ENCODE measurements at places on chromosomes 5 and 9.
A peak's percentile ranks its signal among the peaks of the same experiment; 100 is the strongest.

DNA sequence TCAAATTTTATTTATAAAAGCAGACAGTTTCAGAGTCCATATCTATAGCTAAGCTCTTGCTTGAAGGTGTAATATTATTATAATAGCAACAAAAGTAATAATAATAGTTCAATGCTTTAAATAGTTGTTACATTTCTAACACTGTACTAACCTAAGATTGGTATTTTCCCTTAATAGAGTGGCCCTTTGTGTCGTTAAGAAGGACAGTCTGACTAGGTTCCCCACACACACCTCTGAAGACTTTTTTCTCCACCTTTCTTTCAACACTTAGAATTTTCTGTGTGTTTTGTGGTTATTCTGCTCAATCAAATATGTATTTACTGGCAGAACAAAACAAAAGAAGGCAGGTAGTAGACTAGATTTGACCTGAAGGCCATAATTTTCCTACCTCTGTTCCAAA lies 223.2 kb upstream of the ACO1 start:
- DNase-seq, result no peak

DNA sequence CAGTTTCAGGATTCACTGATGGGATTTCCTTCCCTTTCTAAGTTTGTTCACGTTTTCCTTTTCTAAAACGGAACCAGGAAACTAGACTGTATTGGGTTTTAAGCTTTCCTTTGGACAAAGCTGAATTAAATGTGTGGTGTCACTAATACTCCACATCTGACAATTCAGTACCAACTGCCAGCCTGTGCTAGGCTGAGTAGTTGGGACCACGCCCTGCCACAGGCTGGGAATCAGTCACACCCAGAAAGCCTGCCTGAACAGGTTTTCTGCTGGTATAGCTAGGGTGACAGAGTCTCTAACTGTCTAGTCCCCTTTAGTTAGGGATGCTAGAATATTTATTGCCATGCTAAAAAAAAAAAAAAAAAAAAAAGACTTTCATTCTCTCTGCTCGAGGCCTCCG lies 15.6 kb downstream of the SPACA9 start:
- no peak for DNase-seq

- no peak for DNase-seq
These were observed 414.8 kb upstream of the CCNH start for GRCh38 chr5:87827539-87827938.

DNA sequence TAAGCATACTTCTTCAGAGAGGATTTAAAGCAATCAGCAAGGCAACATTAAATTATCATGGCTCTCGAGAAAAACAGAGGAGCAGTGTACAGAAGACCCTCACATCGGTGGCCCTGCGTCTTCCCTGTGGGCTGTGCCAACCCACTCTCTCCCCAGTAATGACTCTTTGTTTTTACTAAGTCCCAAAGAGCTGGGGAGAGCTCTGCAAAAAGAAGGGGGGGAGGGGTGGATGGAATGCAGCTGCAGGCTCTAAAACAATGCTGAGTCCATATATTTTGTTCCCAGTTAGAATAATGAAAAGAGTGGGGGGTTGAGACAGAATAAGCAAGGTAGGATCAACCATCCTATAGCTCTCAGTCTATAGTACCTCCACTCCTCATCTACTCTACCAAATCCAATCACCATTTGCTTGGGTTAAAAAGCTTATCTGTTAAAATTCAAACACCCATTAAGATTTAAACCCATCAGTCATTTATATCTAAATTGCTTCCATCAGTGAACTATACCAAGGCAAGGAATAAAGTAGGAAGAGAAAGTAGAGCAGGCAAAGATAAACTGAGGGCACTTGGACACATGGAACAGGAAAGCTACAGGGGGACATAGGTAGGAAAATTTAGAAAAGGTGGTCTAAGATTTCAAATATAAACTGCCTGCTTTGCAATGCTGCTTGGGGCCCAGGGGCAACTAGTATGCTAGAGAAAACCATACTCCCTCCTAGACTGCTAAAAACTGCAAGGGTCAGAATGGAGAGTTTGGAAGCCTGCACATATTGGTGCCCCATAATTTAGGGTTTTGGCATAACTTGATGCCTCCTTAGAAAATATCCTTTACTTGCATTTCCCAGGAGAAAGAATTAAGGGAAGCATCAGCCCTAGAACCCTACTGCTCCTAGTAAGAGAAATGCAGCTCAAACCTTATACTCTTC lies 20.6 kb downstream of the ELL2 start:
- no peak for DNase-seq

DNA sequence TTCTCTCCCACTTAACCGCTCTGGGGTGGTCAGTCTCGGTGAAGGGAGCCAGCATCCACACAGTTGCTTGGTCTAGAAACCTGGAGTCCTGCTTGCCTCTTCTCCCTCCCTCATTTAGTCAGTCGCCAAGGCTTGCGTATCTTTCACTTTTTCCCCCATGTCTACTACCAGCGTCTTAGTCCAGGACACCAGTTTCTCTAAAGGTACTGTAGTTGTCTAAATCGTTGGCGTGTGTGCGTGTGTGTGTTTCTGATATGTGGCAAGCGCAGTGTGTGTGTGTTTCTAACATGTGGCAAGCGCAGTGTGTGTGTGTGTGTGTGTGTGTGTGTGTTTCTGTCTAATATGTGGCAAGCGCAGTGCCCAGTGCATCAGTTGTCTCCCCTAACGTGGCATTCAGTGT lies 641 bp downstream of the ATP6V1G1 start:
- DNase-seq, result no peak

DNA sequence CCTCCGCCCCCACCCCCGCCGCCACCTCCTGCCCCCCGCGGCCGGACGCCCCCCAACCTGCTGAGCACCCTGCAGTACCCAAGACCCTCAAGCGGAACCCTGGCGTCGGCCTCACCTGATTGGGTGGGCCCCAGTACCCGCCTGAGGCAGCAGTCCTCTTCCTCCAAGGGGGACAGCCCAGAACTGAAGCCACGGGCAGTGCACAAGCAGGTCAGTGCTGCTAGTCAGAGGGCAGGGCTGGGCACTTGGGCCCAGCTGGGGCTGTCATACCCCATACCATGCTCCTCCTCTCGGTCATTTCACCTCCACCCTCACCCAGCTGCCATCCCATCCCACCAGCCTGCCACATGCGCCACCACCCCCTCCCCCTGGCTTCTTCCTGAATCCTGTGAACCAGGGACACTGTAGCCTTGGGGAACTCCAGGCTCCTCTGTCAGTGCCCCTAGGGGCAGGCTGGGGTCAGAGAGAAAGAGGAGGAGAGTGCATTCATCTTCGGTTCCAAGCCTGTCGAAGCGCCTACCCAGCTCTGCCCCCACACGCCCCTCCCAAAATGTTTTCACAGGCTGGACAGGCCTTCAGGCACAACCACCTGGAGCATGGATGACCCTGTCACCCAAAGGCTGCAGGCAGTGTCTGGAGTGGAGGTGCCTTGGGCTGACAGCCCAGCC lies 122.0 kb downstream of the DAB2IP start:
- DNase-seq, result no peak

- no peak for DNase-seq
These were observed 6.5 kb downstream of the LRRC26 start for GRCh38 chr9:137163365-137163715.

GRCh38 chr5:172943283-172943841 lies 15.9 kb upstream of the RPL26L1 start:
- DNase-seq, result peak; percentile 74

- no peak for DNase-seq
These were observed 58.4 kb upstream of the FBXL7 start for GRCh38 chr5:15441433-15442192.

GRCh38 chr9:16236311-16236710 lies 634.2 kb downstream of the BNC2 start:
- DNase-seq, result peak; percentile 83

- no peak for DNase-seq
These were observed 130.1 kb upstream of the FST start for GRCh38 chr5:53350368-53350767.

- peak; percentile 62 for DNase-seq
These were observed 31.2 kb upstream of the SLC28A3 start for GRCh38 chr9:84371737-84372136.

- DNase-seq, result no peak
These were observed 10.4 kb downstream of the C9orf152 start for GRCh38 chr9:110197330-110198187.

- DNase-seq, result no peak
These were observed 58.1 kb downstream of the STARD4 start for GRCh38 chr5:111454198-111454622.

DNA sequence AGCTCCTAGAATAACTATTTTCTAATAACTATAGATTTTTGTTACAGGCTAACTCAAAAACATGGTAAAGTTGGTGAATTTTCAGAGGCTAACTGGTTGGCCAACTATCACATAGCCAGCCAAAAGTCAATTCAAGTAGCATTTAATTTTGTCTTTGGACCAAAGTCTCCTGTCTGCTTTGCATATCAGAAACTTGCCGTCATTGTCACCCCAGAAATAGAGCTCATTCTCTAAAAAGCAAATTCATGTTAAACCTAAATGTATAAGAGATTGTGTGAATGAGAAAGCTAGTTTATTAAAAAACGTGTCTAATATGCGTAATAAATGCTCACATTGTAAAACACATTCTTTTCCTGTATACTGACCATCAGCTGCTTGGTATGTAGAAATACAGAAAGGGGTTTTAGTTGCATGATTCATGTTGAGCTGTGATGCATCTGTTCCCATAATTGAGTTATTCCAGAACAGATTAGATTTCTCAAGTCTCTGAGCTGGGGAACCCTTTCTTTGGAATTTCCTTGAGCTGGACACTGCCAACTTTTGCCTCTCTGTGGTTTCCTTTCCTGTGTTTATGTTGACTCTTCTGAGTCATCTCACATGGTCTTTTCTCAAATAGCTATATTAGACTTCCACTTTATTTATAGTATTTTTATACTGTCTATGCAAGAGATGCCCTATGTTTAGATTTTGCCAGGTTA lies 7.3 kb downstream of the SRFBP1 start:
- DNase-seq, result peak; percentile 88

DNA sequence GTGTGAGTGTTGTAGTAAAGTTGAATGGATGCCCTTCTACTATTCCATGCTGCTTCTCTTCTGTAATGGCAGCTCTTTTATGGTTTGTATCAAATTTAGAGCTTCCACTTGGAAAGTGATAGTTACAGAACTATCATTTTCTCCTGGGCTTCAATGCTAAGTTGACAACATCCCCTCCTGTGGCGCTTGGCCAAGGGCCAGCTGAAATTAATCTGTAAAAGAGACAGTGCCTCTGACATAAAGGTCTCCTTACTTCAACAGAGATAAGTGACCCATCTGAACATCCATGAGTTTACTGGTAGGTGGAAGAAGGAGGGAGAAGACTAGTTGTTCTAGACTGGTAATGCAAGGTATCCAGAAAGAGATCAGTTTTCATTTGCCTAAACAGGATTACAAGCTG lies 39.7 kb downstream of the CHSY3 start:
- no peak for DNase-seq

DNA sequence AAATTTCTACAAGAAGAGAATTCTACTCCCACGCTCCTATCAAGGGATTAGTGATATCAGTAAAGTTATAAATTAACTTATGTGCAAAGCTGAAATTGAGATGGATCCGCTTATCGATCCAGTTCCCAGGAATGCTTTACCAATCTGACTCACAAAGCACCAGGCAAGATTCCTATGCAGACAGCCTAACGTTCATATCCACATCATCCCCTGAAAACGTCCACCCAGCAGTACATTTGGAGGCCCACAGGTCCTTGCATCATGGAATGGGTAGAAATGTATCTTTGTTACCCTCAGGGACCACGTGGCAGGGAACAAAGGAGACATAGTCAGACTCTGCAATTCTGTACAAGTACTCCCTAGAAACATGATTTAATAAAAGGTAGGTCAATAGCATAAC lies 147.4 kb downstream of the ESM1 start:
- DNase-seq, result no peak

- DNase-seq, result peak; percentile 89
These were observed 225.2 kb downstream of the GAS1 start for GRCh38 chr9:86721843-86722705.

GRCh38 chr5:148035676-148036075 lies 28.1 kb upstream of the SPINK5 start:
- DNase-seq, result no peak

GRCh38 chr9:113454914-113455761 lies 8.4 kb upstream of the RGS3 start:
- peak; percentile 87 for DNase-seq

- no peak for DNase-seq
These were observed 65.4 kb downstream of the CERT1 start for GRCh38 chr5:75446068-75446467.

DNA sequence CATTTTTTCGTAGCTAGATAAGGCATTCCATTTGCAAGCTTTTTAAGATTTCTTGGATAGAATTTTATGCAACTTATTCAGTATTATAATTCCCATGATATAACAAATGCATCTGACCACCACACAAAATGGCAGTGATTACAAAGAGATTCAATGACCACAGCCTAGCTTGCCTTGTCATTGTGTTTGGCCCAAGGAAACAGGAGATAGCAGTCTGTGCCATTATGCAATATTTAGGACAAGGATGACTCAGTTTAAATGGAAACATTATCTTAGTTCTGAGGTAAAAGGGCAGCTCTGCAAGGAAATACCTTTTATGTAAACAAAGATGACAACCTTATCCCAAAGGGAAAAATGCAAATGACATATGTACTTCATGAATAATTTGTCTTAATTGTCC lies 89.8 kb downstream of the NUDT12 start:
- DNase-seq, result no peak

DNA sequence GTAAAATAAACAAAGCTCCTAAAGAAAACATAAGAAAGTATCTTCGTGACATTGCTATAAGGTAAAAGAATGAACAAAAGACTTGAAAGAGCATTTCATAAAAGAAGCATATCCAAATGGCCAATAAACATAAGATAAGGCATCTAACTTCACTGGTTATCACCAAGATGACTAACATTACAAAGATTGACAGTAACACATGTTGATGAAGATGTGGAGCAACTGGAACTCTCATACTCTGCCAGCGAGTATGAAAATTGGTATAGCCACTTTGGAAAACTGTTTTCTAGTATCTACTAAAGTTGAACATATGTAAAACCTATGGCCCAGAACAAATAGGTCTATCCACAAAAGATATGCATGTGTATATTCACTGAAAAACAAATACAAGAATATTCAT lies 150.5 kb downstream of the SNX18 start:
- DNase-seq, result no peak

DNA sequence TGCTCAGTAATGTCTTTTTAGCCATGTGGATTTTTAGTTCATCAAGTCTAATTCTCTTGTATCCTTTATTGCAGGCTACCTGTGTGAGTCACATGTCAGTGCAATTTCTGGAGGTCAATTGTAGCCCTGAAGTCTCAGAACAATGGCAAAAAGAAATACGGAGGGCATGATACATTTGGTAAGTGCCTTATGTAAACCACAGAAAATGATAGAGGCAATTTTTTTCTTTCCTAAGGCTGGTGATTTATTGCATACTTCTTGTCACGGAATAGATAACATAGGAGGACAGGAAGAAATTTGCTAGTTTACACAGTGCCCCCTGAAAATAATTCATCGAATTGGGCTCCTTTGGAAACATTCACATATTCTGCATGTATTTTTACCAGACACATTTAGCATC lies 235.9 kb downstream of the DMRTA1 start:
- no peak for DNase-seq

DNA sequence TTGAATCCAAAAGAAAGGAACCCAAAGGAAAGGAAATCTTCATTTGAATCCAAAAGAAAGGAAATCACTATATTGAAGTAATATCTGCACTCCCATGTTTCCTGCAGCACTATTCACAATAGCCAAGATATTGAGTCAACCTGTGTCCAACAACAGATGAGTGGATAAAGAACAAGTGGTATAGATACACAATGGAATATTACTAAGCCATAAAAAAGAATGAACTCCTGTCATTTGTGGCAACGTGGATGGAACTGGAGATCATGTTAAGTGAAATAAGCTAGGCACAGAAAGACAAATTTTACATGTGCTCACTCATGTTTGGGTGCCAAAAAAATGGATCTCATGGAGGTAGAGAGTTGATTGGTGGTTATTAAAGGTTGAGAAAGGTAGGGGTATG lies 57.8 kb upstream of the STOM start:
- no peak for DNase-seq

Data from MG63 (cell line).